ENCODE measurements at places on chromosomes 6 and 20. TPM values are rescaled to one million over a fixed set of nuclear protein-coding genes. Genes with fewer than 3 reads are reported as not detected.

- no peak for DNase-seq
Observed at GRCh38 chr6:44480097-44480541, 92.6 kb downstream of the CDC5L start.

GRCh38 chr6:96246563-96246962 is 230.8 kb downstream of the FUT9 start:
- DNase-seq, result no peak

- no peak for DNase-seq
Observed at GRCh38 chr20:17963114-17963897, 5.3 kb downstream of the SNX5 start.

Gene LRRC73
- 0.23 TPM for total RNA-seq

DNA sequence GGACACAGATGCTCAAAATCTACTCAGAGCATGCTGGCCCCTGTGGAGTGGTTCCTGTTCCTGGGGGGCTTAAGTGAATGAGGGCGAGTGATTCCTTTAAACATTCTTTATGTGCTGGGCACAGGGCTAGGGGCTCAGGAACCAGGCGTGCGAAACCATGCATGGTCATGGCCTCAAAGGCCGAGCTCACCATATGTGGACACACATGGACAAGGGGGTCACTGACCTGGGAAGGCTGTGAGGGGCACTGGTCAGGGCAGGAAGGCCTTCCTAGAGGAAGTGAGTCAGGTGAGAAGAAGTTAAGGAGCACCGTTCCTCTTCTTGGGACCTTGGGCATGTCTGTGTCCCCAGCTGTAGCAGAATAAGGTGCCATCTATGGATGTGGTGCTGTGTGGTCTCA is 74.6 kb upstream of the BHLHE23 start:
- DNase-seq, result no peak

DNA sequence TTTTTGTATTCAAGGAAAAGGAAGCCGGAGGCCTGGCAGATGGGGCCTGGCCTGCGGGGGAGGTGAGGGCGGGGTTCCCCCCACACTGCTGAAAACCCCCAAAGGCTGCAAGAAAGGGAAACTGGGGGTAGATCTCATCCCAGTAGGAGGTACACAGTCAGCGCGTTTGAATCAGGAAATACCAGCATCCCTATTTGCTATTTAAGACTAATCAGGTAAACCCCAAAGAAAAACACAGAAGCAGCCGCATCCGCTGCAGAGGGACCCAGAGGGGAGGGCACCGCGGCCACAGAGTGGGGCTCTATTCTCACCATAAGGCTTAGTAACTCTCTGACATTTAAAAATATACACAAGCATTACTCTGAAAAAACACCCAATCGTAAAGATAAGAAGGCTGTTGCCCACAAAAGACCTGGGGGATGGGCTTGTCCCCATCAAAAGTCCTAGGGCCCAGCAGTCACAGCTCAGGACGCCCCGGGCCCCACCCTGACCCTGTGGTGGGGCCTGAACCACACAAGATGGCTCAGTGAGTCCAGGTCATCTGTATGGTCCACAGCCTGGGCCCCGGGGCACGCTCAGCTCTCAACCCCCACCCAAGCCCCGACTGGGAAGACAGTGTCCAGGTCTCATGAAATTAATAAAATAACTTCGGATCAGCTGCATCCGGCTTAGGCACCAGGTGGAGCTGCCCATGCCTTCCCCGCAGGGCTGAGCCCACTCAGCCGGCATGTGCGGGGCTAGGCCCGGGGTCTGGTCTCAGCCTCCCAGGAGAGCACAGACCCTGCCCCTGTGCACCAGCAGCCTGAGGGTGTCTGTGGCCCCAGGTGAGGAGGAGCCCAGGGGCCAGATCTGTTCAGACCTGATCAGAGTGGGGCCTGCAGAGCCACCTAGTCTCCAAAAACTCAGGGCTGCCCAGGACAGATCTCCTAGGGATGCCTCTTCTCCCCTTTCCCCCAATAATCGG is 31.0 kb downstream of the KCNQ2 start:
- DNase-seq, result no peak

DNA sequence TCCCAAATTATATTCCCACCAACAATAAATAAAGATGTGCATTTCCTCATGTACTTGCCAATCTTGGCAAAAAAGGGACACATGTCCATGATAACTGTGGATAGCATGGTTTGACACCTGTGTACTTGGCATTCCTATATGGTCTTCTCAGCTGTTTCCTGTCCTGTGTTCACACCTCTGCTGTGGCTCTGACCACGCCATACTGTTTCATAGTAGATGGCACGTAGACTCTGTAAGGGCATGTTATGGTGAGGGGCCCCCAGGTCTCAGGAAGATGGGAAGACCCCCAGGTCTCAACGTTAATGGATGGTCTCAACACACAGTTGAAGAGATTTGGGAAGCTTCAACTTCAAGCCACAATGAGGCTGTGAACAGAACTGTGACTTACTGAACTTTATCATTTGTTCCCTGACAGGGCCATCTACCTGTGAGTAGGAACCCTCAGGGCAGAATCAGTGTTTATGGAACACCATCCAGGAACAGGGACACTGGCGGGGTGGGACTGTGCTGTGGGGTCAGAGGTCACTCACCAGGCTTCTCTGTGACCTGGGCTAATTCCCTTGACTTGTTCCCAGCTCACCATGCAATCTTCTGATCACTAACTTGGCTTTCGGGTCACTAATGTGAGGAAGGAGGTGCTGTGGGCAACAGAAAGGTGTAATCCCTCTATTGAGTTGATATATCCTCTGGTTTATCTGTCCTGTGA is 11.8 kb downstream of the ZBTB24 start:
- no peak for DNase-seq

Gene ACSS2
- total RNA-seq, result 479 TPM

- no peak for DNase-seq
Observed at GRCh38 chr6:88512951-88513350, 346.8 kb upstream of the CNR1 start.

Gene TAF8
- 35.2 TPM for total RNA-seq

Gene FILIP1
- total RNA-seq, result 49.8 TPM

- DNase-seq, result no peak
Observed at GRCh38 chr20:12882832-12883506, 125.8 kb upstream of the SPTLC3 start.

DNA sequence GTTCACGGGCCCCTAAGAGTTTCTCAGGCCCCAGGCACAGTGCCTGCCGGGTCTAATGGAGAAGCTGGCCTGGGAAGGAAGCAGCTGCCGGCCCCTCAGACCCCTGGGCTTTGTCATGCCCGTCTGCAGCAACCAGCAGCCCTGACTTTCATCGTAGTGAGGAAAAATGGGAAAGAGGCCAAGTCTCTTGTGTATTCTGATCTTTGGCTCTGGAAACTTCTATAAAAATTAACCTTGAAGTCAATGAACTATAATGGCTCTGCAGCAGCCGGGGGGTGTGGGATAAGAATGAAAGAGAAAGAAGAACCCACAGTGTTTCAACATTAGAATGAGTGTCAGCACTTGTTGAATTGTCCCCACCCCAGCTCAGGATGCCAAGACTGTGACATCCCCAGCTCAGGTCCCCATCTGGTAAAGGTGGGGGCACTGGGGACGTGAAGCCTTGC is 12.9 kb downstream of the TGM2 start:
- DNase-seq, result peak; percentile 46

GRCh38 chr6:129212081-129212480 is 329.1 kb downstream of the LAMA2 start:
- DNase-seq, result no peak

Gene HCRTR2
- not detected for total RNA-seq

GRCh38 chr20:42267793-42268384 is 649.7 kb upstream of the CHD6 start:
- no peak for DNase-seq

Gene ID4
- 4.7 TPM for total RNA-seq

DNA sequence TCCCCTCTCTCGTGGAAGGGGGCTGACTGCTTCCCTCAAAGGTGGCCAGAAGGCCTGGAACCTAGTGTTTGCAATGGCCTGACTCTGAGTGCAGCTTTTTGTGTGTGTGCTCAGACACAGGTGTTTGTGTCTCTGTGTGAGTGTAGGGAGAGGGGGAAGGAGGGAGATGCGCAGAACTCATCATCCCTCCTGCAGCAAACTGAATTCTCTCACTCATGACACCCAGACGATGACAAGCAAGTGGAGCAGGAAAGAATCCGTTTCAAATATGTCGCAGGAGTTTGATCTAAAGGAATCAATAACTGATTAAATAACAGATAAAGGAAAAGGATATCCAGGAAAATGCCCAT is 101.4 kb downstream of the TNFAIP3 start:
- no peak for DNase-seq

DNA sequence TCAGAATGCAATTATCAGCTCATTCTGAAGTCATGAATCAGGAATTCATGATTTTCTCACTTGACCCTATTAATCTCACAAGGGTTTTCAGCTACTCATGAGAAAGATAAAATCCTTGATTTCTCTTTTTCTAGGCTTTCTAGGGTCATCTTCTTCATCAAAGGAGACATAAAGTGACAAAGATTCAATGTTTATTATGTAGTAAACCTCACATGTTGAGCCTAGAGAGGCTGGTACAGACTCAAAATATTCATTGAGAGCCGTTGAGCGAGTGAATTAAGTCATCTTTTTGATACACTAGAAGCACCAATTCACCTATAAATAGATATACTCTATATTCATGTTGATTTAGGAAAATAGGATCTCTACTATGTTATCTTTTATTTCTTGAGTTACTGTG is 104.8 kb upstream of the TRAF3IP2 start:
- no peak for DNase-seq

GRCh38 chr6:144139817-144140216 is 10.5 kb upstream of the STX11 start:
- no peak for DNase-seq

GRCh38 chr20:61925555-61926252 is 140.0 kb downstream of the TAF4 start:
- DNase-seq, result no peak

GRCh38 chr6:153949616-153950015 is 89.4 kb upstream of the OPRM1 start:
- no peak for DNase-seq

Gene PDSS2
- 25.6 TPM for total RNA-seq

Gene TGM6
- total RNA-seq, result not detected

DNA sequence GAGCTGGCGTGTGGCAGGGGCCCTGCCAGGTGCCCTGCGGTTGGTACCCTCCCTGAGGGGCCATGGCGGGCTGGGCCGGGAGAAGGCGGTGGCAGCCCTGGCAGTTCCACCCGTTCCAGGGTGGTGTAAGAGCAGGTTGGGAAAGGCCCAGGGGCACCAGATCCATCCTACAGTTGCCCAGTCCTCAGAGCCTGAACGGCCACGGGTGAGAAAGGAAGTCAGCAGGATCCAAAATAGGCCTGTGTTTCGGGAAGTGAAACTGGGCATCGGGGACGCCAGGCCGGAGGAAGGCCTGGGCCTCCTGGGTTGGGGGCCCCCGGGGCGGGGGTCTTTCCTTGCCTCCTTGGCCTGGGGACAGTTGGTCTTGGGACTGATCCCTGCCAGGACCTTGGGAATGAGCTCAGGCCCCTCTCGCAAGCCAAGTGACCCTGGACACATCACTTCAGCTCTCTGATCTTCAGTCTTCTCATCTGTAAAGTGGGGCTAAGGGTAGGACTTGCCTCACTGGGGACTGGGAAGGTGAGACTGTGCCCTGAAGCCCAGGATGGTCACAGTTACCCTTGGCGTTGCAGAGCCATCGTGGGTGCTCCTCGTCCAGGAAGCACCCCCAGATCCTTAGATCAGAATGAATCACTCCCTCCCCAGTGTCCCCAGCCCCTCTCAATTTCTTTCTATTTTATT is 18.1 kb upstream of the NOL4L start:
- no peak for DNase-seq

GRCh38 chr20:53550280-53551187 is 43.1 kb downstream of the ZNF217 start:
- no peak for DNase-seq

DNA sequence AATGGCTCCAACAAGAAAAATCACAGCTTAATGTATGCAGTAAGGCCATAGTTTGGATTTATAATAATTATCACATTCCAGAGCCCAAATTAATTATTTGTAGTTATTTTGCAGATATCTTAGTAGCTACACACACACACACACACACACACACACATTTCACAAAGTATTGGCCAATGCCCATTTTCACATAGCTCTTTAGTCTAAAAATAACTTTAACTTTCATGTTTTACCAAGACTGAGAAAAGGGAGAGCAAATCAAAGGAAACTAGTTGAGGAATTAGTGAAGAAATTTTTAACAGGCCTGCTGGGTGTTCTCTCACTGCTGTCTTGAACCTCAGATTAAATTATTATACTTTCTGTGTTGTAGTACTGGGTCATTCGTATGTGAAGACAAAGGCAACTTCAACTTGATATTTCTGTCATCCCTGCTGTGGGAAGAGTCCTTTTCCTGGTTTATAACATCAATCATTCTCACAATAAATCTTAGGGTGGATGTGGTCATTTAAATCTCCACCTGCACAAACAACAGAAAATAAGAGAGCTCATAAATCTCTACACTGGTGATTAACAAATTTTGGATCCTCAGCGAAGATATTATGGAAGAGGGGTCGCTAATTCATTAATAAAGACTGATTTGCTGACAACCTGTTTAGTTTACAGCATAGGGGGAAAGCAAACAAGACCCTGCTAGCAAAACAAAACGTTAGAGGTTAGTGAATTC is 1.6 kb upstream of the TCF21 start:
- DNase-seq, result no peak

GRCh38 chr6:30647242-30648116 is 546 bp downstream of the C6orf136 start:
- peak; percentile 90 for DNase-seq

Gene GABRR2
- total RNA-seq, result 2.4 TPM

DNA sequence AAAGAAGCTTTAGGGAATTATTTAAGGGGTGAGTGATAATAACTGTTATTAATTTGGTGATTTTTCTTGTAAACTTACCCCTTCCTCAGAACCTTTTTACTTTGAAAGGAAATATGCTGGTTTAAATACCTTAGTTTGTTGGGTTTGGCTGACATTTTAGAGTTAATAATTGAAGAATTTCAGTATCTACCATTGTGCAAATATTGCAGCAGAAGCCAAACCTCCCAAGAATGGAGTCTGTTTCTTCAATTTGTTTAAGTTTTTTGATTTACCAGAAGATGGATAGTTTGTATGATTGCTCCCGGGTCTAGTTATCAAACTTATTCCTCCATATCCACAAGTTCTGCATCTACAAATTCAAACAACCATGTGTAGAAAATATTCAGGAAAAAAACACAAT is 77.1 kb downstream of the ATRN start:
- DNase-seq, result no peak

- DNase-seq, result no peak
Observed at GRCh38 chr20:60976913-60977312, 275.1 kb upstream of the CDH4 start.

DNA sequence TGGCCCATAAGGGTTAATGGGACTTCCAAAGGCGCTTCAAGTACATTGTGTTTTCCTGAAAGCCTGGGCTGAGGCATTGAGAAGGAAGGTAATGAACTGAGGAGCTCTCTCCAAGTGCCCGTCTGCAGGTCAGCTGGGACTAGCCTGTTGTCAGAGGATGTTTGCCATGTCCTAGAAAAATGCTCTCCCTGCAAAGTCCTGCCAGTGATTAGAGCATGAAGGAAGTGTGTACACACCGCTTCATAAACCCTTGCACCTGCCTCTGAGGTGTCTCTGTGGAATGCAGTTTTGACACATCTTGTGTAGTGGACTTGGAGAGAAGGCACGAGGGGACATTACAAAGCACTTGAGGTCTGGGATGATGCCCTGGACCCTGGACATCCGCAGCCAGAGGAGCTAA is 506.7 kb downstream of the KIF16B start:
- no peak for DNase-seq

GRCh38 chr6:119040229-119040628 is 38.2 kb downstream of the FAM184A start:
- DNase-seq, result no peak

Gene MAN1A1
- 66.4 TPM for total RNA-seq

Gene LCA5
- 5.5 TPM for total RNA-seq

GRCh38 chr6:21664314-21665109 is 71.0 kb downstream of the SOX4 start:
- DNase-seq, result no peak

Measured in mucosa of descending colon (tissue), 3 donors.